Astrocyte of the hippocampus (primary cell): ENCODE measurements at places on chromosomes 1 and 21.

GRCh38 chr21:14088391-14088790 is 122.4 kb downstream of the LIPI start:
- no peak for DNase-seq

GRCh38 chr1:196078691-196079090 is 529.5 kb downstream of the KCNT2 start:
- DNase-seq = no peak

GRCh38 chr1:62367005-62367557 is 47.8 kb upstream of the KANK4 start:
- no peak for DNase-seq

GRCh38 chr21:42426424-42426823 is 22.7 kb downstream of the UBASH3A start:
- DNase-seq = no peak

DNA sequence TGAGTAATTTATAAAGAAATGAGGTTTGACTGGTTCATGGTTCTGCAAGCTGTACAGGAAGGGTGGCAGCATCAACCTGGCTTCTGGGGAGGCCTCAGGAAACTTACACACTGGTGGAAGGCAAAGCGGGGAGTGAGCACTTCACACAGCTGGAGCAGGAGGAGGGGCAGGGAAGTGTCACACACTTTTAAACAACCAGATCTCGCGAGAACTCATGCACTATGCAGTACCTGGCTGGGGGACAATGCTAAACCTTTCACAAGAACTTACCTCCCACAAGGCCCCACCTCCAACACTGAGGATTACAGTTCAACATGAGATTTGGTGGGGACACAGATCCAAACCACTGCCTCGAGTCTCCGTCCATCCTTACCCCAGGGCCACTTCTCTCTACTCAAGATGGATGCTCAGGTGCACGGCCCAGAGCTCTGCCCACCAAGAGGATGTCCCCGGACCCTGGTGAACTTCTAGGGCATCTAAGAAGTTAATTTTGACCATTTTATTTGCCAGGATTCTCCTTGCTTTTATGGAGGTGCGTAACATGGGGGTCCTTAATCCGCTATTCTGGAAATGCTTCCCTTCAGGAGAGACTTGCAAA is 22.7 kb upstream of the ACTRT2 start:
- no peak for DNase-seq

DNA sequence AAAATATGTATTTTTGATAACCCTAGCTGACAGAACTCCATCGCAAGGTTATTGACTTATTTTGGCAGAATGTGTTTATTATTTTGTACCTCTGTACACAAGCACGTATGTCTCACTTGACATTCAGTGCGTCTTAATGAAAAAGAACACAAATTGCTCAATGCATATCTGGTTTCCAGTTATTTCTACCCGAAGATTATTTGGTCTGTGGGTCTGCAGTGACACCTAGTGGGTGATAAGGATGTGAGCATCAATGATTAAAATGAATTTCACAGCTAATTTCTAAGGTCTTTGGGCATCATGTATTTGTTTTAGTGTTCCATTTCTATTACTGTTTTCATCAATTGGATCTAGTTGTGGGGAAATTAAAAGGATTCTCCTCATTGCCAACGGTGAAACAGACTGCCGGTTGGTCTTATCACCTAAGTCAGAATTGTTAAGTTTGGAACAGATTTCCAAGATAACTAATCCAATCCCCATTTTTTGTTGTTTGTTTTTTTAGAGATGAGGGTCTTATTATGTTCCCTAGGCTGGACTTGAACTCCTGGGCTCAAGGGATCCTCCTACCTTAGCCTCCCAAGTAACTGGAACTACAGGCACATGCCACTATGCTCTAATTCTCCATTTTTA is 13.9 kb downstream of the DDX20 start:
- peak; percentile 76 for DNase-seq

DNA sequence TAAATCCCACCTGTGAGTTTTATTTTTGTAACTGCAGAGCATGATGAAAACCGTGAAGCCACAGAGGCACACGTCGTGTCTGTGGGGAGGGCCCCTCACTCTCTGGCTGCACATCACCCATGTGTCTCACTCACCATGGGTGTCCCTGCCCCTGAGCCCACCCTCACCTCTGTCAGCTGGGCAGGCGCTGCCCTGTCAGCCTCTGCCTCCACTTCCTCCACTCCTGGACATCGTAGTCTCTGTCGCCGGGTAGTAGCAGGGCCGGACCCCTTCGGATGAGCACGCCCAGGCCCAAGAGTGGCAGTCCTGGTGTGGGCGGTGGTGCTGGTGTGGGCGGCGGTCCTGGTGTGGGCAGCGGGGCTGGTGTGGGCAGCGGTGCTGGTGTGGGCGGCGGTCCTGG is 37.3 kb downstream of the COL18A1 start:
- no peak for DNase-seq

DNA sequence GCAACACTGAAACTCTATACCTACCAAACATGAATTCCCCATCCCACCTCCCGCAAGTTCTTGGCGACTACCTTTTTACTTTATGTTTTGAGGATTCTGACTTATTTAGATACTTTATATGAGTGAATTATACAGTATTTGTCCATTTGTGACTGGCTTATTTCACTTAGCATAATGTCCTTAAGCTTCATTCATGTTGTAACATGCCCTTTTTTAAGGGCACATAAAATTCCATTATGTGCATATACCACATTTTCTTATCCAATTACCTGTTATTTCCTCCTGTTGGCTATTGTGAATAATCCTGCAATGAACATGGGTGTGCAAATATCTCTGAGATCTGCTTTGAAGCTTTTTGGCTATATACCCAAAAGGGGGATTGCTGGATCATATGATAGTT is 22.0 kb upstream of the CHIT1 start:
- DNase-seq = no peak

DNA sequence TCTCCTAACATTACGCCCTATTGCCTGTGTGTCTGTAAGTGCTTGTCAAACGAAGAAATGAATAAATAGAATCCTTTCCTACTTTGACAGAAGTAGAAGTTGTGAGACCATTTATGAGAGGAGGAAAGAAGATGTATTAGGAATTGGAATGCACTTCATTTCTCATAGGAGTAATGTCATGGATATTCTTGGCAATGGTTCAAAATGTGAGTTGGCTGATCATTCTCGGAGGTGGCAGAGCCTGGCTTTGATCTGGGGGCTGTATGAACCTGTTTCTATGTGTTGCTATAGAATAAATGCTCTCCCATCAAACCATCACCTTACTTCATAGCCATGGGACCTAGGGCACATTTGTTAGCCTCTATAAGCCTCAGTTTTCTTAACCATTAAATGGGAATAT is 10.1 kb upstream of the SERBP1 start:
- no peak for DNase-seq

GRCh38 chr21:43904331-43904781 is 39.3 kb downstream of the AGPAT3 start:
- no peak for DNase-seq

- DNase-seq = peak; percentile 82
Observed at GRCh38 chr1:76336931-76337371, 262.4 kb downstream of the ST6GALNAC3 start.

- DNase-seq = peak; percentile 97
Observed at GRCh38 chr1:150010393-150011115, at the start of gene OTUD7B. TSS of gene OTUD7B (minus strand) at chr1:150010726. CDS start at chr1:149977510, 33,216 bp downstream.

DNA sequence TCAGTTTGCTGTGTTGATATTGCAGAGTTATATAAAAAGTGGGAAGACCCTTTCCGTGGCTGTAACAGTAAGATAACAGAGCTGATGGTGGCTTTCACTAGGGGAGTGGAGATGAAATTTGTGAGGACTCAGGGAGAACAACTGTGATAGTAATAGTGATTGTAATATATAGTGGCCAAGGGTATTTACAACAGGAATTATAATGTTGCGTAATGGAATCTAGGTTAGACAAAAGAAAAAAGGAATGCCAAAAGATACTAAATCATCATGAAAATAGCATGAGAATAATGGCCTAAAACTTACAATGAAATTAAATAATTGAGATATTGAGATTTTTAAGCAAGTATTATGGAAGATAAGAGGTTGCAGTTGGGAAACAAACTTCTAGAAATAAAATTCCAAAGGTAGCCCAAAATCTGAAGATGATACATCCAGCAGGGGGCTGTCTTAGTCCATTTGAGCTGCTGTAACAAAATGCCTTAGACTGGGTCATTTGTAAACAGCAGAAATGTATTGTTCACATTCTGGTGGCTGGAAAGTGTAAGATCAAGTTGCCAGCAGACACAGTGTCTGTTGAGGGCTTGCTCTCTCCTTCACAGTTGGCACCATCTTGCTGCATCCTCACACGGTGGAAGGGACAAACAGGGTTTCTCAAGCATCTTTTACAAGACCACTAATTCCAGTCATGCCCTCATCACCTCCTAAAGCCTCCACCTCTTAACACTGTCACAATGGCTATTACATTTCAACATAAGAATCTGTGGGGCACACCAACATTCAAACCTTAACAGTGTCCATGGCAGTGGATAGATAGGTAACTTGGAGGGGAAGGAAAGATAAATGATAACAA is 711.2 kb downstream of the MRPL39 start:
- DNase-seq = peak; percentile 66

DNA sequence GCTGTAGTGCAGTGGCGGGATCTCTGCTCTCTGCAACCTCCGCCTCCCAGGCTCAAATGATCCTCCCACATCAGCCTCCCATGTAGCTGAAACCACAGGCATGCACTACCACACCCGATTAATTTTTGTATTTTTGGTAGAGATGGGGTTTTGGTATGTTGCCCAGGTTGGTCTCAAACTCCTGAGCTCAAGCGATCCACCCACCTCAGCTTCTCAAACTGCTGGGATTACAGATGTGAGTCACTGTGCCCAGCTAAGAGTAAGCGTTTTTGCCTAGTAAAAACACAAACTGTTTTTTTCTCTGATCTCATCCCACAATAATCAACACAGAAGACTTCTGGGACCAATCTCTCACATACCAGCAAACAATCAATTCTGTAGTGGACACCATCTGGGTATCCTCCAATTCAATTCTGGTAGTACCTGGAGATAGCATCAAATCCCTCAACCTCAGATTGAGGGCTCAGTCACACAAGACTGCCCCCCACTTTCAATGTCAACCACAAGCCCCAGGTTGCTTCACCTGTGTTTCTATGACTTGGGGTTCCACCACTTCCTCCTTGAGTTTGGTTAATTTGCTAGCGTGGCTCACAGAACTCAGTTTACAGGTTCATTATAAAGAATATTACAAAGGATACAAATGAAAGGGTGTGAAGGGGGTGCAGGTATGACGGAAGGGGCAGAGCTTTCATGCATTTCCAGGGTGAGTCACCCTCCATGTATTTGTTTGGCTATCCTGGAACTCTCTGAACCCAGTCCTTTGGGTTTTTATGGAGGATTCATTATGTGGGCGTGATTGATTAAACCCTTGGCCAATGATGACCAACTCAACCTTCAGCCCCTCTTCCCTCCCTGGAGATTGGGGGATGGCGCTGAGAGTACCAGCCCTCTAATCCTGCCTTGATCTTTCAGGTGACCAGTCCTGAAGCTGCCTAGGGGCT is 40.0 kb upstream of the RHOU start:
- no peak for DNase-seq

DNA sequence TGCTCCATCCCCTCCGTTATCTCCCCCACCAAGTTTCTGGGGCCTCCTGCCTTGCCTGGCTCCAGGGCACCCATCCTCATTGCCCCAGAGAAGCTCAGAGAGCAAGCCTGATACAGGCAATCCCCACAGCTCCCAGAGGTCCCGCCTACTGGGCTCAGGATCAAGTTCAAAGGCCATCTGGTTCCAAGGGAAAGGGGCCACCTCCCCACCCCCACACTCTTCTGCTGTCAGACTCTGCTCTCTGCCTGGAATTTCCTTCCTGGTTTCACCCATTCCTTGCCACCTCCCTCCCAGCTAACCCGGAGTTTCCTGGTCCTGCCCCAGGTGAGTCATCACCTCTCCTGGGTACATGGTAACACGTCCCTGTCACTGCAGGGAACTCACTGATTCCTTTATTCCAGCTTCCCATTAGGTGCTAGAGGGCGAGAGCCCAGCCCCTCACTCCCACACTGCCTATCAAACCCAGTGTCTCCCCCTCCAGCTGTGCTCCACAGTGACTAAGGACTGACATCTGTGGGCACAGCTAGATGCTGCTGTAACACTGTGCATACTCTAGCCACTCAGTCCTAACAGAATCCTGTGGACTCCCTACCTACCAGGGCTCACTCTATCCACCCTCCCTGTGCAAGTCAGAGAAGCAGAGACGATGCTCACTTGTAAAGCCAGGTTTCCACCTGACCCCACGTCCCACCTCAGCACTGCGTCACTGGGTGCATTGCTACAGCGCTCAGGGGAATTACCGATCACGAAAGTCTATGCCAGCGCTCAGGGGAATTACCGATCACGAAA is 21.8 kb downstream of the RSPH1 start:
- DNase-seq = peak; percentile 53
